Muscle of leg (tissue), 16 donors: ENCODE measurements at places on chromosomes 7 and 10. TPM values are rescaled to one million over a fixed set of nuclear protein-coding genes. Genes with fewer than 3 reads are reported as not detected.

DNA sequence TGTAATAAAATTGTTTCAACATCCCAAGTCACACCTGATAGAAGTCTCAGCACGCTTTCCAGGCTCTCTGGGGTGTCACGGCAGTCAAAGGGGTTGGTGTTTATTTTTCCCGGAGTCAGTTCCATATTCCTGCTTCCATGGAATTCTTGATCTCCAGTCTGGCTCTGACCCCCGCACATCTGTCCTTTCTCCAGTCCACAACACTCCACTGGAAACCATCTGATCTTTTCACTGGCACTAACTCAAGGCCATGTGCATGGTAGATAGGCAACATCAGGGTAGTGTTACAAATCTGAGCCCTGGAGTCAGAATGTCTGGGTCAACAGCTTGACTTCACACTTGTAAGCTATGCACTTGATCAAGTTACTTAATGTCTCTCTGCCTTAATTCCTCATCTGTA, 176.2 kb downstream of the WDR11 start:
- H3K4me3 ChIP-seq = no peak overlapping the region
- H3K4me1 ChIP-seq = no peaks in the 10 kb centered on the region
- no peaks in the 10 kb centered on the region for H3K36me3 ChIP-seq
- peak; percentile 33 for DNase-seq
- H3K27me3 ChIP-seq = peaks cover 2% of the 10 kb centered on the region

FZD8 gene
- 28.9 TPM for total RNA-seq

- H3K27ac ChIP-seq = peak overlapping the region; percentile 87
- peak; percentile 68 for DNase-seq
- H3K27me3 ChIP-seq = no peaks in the 10 kb centered on the region
- H3K36me3 ChIP-seq = no peaks in the 10 kb centered on the region
- H3K4me3 ChIP-seq = peak overlapping the region; percentile 87
Measured at GRCh38 chr7:39951226-39952194, 1.5 kb downstream of the CDK13 start.

- H3K36me3 ChIP-seq = no peaks in the 10 kb centered on the region
- H3K27ac ChIP-seq = no peak overlapping the region
- peaks cover 2% of the 10 kb centered on the region for H3K27me3 ChIP-seq
- no peak for DNase-seq
Measured at GRCh38 chr10:23275355-23275754, 69.2 kb downstream of the C10orf67 start.

DNA sequence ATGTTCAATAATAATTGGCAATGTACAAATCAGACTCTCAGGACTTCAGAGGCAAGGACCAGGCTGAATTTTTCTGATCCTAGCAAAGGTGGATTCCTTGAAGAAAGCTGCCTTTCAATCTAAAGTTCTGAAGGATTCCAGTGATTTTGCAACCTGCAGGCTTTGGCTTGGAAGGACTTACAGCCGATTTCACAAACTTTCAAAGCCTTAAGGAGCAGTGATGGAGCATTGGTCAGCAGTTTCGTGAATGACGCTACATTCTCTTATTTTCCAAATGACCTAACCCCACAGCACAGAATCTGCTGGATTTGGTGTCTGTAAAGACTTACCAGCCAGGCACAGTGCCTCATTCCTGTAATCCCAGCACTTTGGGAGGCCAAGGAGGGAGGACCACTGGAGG, 167.5 kb downstream of the ARHGAP12 start:
- no peak overlapping the region for H3K4me3 ChIP-seq
- peak overlapping the region; percentile 96 for H3K27ac ChIP-seq
- DNase-seq = no peak
- no peaks in the 10 kb centered on the region for H3K27me3 ChIP-seq
- peaks cover 42% of the 10 kb centered on the region for H3K4me1 ChIP-seq
- H3K36me3 ChIP-seq = no peaks in the 10 kb centered on the region

DNA sequence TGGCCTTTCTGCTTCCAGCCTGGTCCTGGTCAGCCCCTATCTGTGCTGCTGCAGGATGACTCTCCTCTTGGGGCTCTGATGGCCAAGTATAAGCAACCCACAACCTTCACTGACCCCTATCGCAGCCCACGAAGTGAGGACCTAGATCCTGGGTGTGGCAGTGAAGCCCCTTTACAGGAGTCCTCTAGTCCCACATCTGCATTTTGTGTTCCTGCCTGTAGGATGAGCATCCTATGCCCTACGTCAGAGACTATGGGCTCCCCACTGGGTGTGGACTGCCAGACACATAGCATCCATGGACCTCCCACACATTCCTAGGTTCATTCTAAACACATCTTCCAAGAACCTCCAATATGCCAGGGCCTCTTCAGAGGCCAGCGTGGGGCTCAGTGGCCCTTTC, 29.0 kb downstream of the ARHGAP22 start:
- H3K27ac ChIP-seq = no peak overlapping the region
- DNase-seq = no peak
- peaks cover 4% of the 10 kb centered on the region for H3K4me1 ChIP-seq
- no peaks in the 10 kb centered on the region for H3K36me3 ChIP-seq

- H3K27me3 ChIP-seq = no peaks in the 10 kb centered on the region
- H3K36me3 ChIP-seq = no peaks in the 10 kb centered on the region
- H3K4me1 ChIP-seq = peaks cover 4% of the 10 kb centered on the region
- no peak overlapping the region for H3K4me3 ChIP-seq
Measured at GRCh38 chr10:24698270-24698669, 25.4 kb downstream of the ARHGAP21 start.

DNA sequence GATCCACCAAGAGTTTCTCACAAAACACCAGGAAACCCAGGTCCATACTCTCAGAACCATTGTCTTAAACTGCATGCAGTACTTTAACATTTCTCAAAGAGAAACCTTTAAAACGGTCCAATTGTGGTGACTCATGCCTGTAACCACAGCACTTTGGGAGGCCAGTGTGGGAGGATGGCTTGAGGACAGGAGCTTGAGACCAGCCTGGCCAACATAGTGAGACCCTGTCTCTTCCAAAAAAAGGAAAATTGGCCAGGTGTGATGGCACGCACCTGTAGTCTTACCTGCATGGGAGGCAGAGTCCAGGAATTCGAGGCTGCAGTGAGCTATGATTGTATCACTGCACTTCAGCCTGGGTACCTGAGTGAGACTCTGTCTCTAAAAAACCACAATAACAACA, 97.5 kb upstream of the OIT3 start:
- peaks cover 4% of the 10 kb centered on the region for H3K36me3 ChIP-seq
- no peak overlapping the region for H3K27ac ChIP-seq
- no peak overlapping the region for H3K4me3 ChIP-seq
- H3K4me1 ChIP-seq = peaks cover 2% of the 10 kb centered on the region
- H3K27me3 ChIP-seq = no peaks in the 10 kb centered on the region

AKR1C4 gene
- not detected for total RNA-seq

SYT15B gene
- 0.27 TPM for total RNA-seq

EGR2 gene
- 1.5 TPM for total RNA-seq

- H3K4me1 ChIP-seq = peaks cover 17% of the 10 kb centered on the region
Measured at GRCh38 chr10:99522470-99523250, 10.1 kb upstream of the NKX2-3 start.

DNA sequence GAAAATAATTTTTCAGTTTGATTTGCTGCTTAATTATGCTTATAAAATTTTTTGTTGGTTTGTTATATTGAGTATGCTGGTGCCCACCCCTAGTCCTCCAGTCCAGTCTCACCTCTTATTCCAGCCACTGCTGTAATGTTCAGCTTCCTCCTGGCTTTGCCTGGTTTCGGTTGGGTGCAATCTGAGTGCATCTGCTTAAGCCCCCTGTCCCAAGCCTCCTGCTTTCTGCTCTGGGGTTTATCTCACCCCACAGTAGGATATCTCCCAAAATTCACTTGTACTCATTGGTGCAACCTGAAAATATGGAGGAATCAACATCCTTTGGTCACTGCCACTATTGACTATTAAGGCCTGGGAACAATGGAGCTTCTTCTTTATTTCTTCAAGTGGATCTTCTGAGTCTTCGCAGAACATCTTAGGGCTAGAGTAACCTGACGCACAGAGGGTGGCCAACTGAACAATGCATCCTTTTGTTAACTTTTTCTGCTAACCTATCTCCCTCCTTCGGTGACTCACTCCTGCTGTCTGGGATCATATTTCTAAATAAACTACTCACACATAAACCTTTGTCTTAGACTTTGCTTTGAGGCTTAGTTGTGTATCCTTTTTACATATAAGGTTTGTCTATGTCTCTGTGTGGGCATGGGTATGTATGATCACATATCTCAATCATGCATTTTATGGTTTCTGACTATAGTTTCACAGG, 19.1 kb upstream of the SOSTDC1 start:
- H3K27ac ChIP-seq = no peak overlapping the region
- H3K4me3 ChIP-seq = no peak overlapping the region
- no peaks in the 10 kb centered on the region for H3K36me3 ChIP-seq
- no peak for DNase-seq

UMAD1 gene
- 7.8 TPM for total RNA-seq

GPER1 gene
- total RNA-seq = 9.6 TPM

DNA sequence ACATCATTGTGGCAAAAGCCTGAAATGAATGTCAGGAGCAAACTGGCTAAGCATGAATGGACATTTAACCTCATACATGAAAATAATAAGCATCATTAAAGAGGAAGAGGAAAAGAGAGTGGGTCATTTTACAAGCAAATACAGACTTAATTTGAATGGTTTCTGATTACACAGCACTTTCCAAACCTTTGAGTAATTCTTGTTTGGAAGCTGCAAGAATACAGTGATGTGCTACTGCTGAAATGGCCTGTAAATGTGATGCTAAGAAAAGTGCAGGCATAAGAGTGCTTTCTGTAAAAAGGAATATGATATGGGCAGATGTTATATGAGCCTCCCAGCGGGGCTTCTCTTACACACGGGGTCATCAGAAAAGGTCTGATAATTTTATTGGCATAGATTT, 30.2 kb downstream of the TAS2R16 start:
- peak; percentile 1 for DNase-seq
- no peaks in the 10 kb centered on the region for H3K4me1 ChIP-seq
- H3K27ac ChIP-seq = no peak overlapping the region
- H3K36me3 ChIP-seq = no peaks in the 10 kb centered on the region

- no peaks in the 10 kb centered on the region for H3K36me3 ChIP-seq
- H3K27me3 ChIP-seq = peaks cover 52% of the 10 kb centered on the region
- no peak overlapping the region for H3K27ac ChIP-seq
- H3K4me3 ChIP-seq = no peak overlapping the region
- DNase-seq = peak; percentile 3
Measured at GRCh38 chr10:16519908-16520861, 1.5 kb downstream of the C1QL3 start.

SPOCK2 gene
- total RNA-seq = 3.7 TPM

- no peak for DNase-seq
- no peak overlapping the region for H3K27ac ChIP-seq
- no peaks in the 10 kb centered on the region for H3K36me3 ChIP-seq
- H3K4me1 ChIP-seq = no peaks in the 10 kb centered on the region
Measured at GRCh38 chr7:38842746-38843145, 66.2 kb downstream of the VPS41 start.

DNA sequence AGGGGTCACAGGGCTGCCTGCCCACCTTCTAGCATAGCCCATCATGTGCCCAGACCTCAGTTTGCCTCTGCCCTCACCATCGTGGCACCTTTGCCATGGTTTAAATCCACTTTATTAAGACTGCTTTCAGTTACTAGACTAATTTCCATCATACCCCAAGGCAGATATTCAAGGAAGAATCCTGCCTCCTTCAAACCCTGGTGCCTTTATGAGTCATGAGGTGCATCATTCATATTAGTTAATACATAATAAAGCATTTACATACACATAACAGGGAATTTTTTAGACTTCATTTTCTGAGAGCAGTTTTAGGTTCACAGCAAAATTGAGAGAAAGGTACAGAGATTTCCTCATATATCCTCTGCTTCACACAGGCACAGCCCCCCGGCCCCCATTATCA, 62.8 kb downstream of the CXCL12 start:
- no peak overlapping the region for H3K4me3 ChIP-seq
- H3K27ac ChIP-seq = no peak overlapping the region
- no peak for DNase-seq
- H3K4me1 ChIP-seq = peaks cover 10% of the 10 kb centered on the region
- H3K27me3 ChIP-seq = no peaks in the 10 kb centered on the region

XRCC2 gene
- 3.5 TPM for total RNA-seq

DNA sequence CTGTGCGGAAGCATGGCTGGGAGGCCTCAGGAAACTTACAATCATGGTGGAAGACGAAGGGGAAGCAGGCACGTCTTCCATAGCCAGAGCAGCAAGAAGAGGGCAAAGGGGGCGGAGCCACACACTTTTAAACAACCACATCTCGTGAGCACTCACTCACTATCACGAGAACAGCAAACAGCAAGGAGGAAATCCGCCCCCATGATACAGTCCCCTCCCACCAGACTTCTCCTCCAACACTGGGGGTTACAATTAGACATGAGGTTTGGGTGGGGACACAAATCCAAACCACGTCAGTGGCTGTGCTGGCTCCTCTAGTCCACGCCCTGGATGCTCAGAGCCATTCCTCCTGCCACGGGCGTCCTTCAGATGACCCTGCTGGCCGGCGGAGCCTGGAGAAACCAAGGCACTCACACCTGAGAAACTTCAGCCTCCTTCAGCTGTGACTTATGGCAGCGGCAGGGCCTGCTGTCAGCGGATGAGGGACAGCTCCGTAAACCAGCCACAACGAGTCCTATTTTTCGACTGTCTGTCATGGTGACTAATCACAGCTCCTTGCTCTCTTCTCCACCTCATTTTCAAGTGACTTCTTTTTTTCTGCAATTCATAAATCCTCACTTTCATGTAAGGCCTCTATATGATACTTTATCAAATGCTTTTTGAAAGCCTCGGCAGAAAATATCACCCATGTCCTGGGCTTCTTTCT, 167.9 kb upstream of the PFKP start:
- H3K36me3 ChIP-seq = no peaks in the 10 kb centered on the region
- no peak for DNase-seq
- H3K4me1 ChIP-seq = no peaks in the 10 kb centered on the region

DNA sequence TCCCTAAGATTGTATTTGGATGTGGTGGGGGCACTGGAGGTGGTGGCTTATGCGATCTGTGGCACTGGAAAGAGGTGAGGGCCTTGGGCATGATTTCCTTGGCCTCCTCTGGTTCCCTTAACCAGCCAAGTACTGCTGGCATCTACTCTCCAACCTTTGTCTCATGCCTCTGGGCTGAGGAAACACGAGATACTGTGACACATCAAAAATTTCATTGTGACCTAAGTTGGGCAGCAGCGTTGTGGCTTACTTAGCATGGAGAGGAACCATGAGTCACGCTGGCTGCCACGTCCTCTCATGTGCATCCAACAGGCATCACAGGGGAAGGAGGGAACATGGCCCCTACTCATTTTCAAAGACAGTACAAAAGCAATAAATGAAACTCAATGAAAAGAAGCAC, 29.7 kb upstream of the GSDME start:
- peaks cover 2% of the 10 kb centered on the region for H3K4me1 ChIP-seq
- H3K4me3 ChIP-seq = no peak overlapping the region
- H3K27me3 ChIP-seq = no peaks in the 10 kb centered on the region
- peak; percentile 57 for DNase-seq

GRCh38 chr10:11286261-11286852, 268.7 kb downstream of the CELF2 start:
- H3K36me3 ChIP-seq = peaks cover 49% of the 10 kb centered on the region
- DNase-seq = no peak
- H3K4me1 ChIP-seq = no peaks in the 10 kb centered on the region
- H3K4me3 ChIP-seq = no peak overlapping the region
- no peak overlapping the region for H3K27ac ChIP-seq

SYT15 gene
- total RNA-seq = 1.1 TPM

SNCG gene
- total RNA-seq = 7.4 TPM

GRCh38 chr10:125068406-125068805, 92.0 kb downstream of the CTBP2 start:
- no peak overlapping the region for H3K4me3 ChIP-seq
- DNase-seq = no peak
- H3K4me1 ChIP-seq = peaks cover 23% of the 10 kb centered on the region
- no peak overlapping the region for H3K27ac ChIP-seq
- no peaks in the 10 kb centered on the region for H3K27me3 ChIP-seq

SFMBT2 gene
- 7.7 TPM for total RNA-seq

- peak overlapping the region; percentile 94 for H3K4me3 ChIP-seq
- H3K27ac ChIP-seq = peak overlapping the region; percentile 94
- H3K27me3 ChIP-seq = no peaks in the 10 kb centered on the region
- H3K4me1 ChIP-seq = peaks cover 6% of the 10 kb centered on the region
- DNase-seq = no peak
- no peaks in the 10 kb centered on the region for H3K36me3 ChIP-seq
Measured at GRCh38 chr10:30348378-30348776, 701 bp downstream of the MTPAP start.
